ENCODE measurements at places on chromosomes 16 and 17.

DNA sequence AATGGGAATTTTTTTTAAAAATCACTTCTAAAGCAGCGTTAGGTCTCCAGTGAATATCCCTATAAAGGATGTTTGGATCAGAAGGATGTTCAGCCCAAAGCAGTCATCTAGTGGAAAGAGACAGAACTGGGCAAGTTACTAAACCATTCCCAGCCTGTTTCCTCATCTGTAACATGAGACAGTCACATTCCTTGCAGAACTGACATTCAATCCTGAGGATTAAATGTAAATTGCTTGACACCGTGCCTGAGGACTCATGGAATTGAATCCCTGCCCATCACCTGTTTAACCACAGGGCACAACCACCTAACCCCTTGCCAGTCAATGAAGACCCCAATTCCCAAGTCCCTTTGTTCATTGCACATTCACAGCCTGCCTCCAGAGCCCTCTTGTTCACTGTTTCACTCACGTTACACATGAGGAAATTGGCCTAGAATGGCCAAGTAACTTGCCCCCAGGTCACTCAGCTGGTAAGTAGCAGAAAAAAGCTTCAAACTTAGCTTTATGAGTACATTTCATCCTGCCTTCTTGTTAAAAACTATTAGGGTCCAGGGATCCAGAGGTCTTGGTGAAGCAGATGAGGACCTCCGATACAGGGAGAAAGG, 1.4 kb downstream of the CMTM2 start:
- DNase-seq: no peak

GRCh38 chr16:3953728-3954410, 73.4 kb upstream of the CREBBP start:
- no peak for DNase-seq

DNA sequence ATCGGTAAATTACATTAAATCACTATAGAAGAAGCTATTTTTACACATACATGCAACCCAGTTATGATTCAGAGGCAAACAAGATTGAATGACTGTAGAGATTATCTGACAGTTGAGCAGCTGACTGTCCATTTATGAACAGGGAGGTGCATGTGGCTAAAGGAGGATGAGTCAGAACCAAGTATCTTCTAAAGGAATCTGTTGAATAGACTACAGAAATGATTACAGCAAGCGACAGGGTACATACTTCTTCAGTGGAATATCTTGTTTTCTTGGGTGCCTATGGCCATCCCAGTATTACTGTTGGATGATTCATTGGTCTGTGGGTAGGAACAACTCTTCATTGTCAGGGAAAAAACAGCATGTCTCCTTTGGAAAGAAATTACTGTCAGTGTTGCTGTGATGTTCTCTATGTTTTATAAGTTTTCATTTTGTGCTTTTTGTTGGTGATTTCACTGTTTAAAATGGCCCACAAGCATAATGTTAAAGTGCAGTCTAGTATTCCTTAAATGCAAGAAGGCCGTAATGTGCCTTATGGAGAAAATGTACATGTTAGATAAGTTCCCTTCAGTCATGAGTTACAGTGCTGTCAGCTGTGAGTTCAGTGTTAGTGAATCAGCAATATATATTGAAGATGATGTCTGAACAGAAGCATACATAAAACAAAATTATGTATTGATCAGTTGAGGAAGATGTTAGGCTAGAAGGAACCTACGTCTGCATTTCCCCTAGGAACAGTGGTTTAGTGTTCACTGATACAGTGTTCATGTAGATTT, 27.0 kb downstream of the CBFB start:
- no peak for DNase-seq

DNA sequence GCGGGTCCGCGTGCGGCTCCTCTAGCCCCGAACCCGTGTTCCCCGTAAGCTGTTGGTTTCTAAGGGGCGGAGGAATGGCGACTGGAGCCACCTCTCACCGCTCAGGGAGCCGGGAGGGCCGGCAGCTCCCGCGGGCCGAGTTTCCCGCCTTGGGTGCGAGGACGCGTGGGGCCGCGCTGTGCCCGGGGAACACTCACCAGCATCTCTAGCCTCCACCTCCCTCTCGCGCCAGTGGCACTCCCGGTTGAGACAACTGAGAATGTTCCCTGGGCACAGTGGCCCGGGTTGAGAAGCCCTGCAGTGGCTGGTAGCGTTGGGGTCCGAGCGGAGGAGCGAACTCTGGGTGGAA, 560 bp downstream of the TELO2 start:
- no peak for DNase-seq

DNA sequence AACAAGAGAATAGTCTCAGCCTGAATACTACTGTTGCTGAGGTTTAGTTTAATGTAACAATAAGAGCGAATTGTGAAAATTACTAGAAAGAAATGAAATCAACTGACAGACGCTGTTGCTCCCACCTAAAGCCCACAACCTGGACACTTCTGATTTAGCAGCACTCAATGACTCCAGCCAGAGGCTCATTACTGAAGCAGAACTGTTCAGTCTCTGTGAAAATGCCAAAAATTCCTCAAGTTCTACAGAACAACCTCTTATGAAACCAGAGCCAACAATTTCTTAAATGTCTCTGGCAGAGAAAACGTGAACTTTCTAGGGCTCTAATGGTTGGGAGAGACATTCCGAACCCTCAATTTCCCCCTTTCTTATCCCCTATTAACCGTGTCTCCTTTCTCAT, 9.9 kb downstream of the PSME3IP1 start:
- no peak for DNase-seq

GRCh38 chr16:66070140-66070917, 296.2 kb upstream of the CDH5 start:
- DNase-seq: no peak

DNA sequence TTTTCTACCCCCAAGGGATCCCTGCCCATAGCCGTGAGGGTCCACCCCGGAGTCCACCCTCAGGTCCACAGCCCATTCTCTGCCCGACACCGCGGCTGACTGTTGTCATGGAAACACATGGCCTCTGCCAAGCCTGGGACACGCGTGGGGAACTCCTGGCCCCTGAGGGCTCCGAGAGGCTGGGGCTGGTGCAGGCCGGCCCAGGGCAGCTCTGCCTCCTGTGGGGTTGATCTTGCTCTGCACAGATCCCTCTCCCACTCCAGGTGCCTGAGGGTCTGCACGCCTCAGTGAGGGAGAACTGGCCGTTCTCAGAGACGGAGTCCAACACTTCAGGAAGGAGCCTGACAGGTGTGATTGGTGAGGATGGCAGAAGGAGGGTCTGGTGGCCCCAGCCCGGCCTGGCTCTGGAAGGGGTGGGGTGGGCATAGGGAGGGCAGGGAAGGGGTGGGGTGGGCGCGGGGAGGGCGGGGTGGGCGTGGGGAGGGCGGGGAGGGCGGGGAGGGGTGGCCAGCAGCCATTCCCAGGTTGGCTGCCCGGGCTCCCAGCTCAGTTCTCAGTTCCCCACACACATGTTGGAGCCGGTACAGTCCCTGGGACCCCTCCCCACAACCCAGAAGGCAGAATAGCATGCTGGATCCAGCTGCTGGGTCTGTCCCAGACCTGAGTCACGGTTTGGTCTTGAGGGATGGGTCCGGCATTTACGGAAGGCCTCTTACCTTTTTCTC, 6.4 kb downstream of the MRPL28 start:
- DNase-seq: no peak

Measured in CD4-positive, alpha-beta T cell treated with Interferon gamma for 1 hour (primary cell).